Transverse colon (tissue), 4 donors: ENCODE measurements at places on chromosomes 12 and 14. TPM values are rescaled to one million over a fixed set of nuclear protein-coding genes. Genes with fewer than 3 reads are reported as not detected.
A peak's percentile ranks its signal among the peaks of the same experiment; 100 is the strongest.

DNA sequence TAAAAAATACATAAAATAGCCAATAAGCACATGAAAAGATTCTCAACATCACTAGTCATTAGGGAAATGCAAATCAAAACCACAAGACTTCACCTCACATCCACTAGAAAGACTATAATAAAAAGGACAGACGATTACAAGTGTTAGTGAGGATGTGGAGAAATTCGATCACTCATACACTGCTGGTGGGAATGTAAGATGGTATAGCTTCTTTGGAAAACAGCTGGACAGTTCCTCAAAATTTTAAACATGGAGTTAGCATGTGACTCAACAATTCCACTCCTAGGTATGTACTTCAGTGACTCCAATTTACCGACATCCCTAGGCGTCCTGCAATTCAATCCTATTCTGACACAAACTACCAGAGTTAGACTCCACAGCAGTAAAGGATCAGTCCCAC is 13.7 kb downstream of the TRIM9 start:
- DNase-seq, result no peak
- peak overlapping the region; percentile 72 for H3K27ac ChIP-seq
- H3K4me1 ChIP-seq, result peaks cover 6% of the 10 kb centered on the region

DBX2 gene
- not detected for total RNA-seq

VWF gene
- 51.3 TPM for total RNA-seq

DNA sequence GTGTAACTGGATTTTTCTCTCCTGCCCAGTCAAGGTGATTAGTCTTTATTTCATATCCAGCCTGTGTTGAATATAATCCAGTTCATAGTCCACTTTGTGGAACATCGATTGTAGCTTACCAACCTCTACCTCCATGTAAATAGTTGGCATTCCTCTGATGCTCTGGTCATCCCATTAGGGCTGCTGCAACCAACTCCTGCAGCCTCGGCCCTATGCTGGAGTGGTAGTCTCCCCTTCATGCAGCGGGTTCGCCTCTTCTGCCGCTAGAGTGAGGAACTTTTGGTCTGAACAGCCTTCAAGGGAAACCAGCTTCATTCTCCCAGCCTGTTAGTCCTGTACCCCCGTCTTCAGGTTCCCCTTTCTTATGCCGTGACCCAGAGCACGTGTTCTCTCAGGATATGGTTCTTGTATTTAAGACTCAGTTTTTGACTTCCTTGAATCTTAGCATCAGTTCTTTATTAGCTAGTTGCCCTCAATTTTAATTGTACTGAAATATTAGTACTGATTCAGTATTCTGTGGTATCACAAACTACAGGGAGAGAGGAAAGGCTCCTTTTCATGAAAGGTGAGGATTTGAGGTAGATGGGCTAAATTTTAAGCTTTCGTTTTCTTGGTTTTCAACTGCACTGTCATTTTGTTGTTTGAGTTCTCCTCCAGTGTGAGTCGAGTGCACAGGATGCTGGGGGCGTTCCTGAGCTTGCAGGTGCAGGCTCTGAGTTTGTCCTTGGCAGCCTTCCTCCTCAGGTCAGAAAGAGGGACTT is 33.2 kb downstream of the ZNF664 start:
- H3K4me1 ChIP-seq, result no peaks in the 10 kb centered on the region
- no peaks in the 10 kb centered on the region for H3K27me3 ChIP-seq
- no peak overlapping the region for H3K27ac ChIP-seq
- no peak for DNase-seq

GRCh38 chr12:24069532-24070395 is 120.3 kb upstream of the SOX5 start:
- H3K4me1 ChIP-seq, result peaks cover 10% of the 10 kb centered on the region
- H3K27me3 ChIP-seq, result no peaks in the 10 kb centered on the region
- H3K36me3 ChIP-seq, result no peaks in the 10 kb centered on the region
- DNase-seq, result peak; percentile 11

TAS2R19 gene
- 7.1 TPM for total RNA-seq

- DNase-seq, result peak; percentile 19
- no peak overlapping the region for H3K4me3 ChIP-seq
- H3K4me1 ChIP-seq, result no peaks in the 10 kb centered on the region
- H3K27me3 ChIP-seq, result no peaks in the 10 kb centered on the region
Measured at GRCh38 chr12:65649126-65649525, 175.2 kb upstream of the HMGA2 start.

DIO3 gene
- 1.4 TPM for total RNA-seq

DNA sequence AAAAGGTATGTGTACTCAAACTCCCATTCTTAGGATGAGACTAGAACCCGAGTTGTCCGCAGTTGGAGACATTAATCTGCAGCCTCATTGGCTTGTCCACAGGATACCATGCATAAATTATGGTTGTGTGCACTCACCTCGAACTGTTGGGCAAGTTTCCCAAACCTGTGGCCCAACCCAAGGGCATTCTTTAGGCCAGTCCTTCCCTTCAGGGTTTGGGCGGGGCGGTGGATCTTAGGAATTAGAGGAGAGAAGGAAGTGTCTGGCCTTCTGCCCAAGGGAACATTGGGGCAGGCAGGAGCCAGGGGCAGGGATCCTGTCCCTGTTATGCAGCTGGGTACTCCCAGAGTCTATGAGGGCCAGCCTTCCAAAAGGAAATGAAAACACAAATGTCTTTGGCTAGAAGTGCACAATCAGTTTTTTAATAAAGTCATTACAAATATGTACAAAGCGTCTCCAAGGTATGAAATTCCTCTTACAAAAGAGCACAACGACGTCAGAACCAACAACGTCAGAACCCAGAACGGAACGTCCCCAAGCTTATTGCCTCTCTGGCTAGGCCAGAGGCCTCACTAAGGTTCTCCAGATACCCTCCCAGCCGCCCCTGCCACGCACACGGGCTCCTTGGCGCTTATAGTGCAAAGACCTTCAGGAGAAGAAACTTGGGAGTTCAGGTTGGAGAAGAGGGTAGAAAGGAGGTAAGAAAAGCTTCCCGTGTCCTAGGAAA is 25.3 kb downstream of the HRK start:
- H3K27ac ChIP-seq, result peak overlapping the region; percentile 32
- no peak overlapping the region for H3K4me3 ChIP-seq
- H3K27me3 ChIP-seq, result peaks cover 17% of the 10 kb centered on the region
- no peaks in the 10 kb centered on the region for H3K4me1 ChIP-seq
- DNase-seq, result peak; percentile 85
- no peaks in the 10 kb centered on the region for H3K36me3 ChIP-seq

GRCh38 chr14:74892745-74893144 is 11.0 kb downstream of the DLST start:
- no peak for DNase-seq
- no peak overlapping the region for H3K4me3 ChIP-seq
- no peaks in the 10 kb centered on the region for H3K4me1 ChIP-seq
- H3K27me3 ChIP-seq, result no peaks in the 10 kb centered on the region

- H3K27ac ChIP-seq, result no peak overlapping the region
- H3K4me3 ChIP-seq, result no peak overlapping the region
- H3K4me1 ChIP-seq, result no peaks in the 10 kb centered on the region
- DNase-seq, result no peak
- no peaks in the 10 kb centered on the region for H3K27me3 ChIP-seq
- no peaks in the 10 kb centered on the region for H3K36me3 ChIP-seq
Measured at GRCh38 chr14:53331247-53331646, 178.1 kb upstream of the DDHD1 start.

SMCO2 gene
- not detected for total RNA-seq

DNA sequence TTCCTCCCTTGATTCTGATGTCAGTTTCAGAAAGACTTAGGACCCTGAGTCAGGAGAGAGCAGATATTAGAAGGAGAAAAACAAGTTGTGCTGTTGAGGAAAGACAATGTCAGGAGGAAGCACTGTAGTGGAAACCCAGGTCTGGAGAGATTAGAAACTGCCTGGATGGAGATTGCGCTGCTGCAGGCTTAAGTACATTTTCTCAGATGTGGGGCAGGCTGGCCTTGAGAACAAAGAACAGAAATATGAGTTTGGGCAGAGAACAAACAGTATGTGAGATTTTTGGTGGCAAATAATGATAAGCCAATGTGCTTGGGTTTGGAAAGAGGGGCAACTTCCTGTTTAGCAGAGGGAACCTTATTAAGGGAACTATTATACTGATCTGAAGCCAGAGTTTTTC is 74.3 kb upstream of the PRMT8 start:
- no peaks in the 10 kb centered on the region for H3K4me1 ChIP-seq
- no peaks in the 10 kb centered on the region for H3K36me3 ChIP-seq
- H3K27ac ChIP-seq, result no peak overlapping the region
- no peak for DNase-seq
- peaks cover 4% of the 10 kb centered on the region for H3K27me3 ChIP-seq
- H3K4me3 ChIP-seq, result no peak overlapping the region

GRCh38 chr14:86115972-86116371 is 586.0 kb downstream of the FLRT2 start:
- no peak overlapping the region for H3K27ac ChIP-seq
- H3K27me3 ChIP-seq, result no peaks in the 10 kb centered on the region
- no peaks in the 10 kb centered on the region for H3K4me1 ChIP-seq
- no peak for DNase-seq
- no peaks in the 10 kb centered on the region for H3K36me3 ChIP-seq

SGPP1 gene
- 21.9 TPM for total RNA-seq

- H3K27ac ChIP-seq, result no peak overlapping the region
- H3K4me3 ChIP-seq, result no peak overlapping the region
- H3K4me1 ChIP-seq, result peaks cover 3% of the 10 kb centered on the region
- no peaks in the 10 kb centered on the region for H3K27me3 ChIP-seq
Measured at GRCh38 chr14:61653507-61653906, 41.8 kb upstream of the HIF1A start.

DNA sequence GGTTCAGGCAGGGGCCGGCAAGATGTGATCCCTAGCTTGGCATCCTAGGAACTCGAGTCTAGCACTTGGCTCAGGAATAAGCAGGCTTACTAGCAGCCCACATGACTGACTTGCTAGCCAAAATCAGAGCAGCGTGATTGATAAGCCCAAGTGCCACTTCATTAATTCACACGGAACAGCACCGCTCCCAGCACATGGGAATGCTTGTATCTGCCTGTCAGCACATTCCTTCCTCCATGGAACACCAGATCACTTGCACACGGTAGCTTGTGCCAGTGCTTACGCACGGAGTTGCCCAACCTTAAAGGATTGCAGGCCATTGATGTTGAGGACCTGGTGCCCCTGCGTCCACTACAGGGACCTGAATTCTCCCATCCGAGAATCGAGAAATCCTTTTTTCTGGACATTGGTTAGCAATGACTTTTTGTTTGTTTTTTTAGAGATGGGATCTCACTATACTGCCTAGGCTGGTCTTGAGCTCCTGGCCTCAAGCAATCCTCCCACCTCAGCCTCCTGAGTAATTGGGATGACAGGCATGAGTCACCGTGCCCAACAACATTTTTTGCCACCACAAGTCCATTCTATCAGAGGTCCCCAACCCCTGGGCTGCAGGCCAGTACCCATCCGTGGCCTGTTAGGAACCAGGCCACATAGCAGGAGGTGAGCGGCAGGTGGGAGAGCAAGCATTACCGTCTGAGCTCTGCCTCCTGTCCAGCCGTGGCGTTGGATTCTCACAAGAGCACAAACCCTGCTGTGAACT is 30.6 kb upstream of the TSPAN9 start:
- peaks cover 3% of the 10 kb centered on the region for H3K27me3 ChIP-seq
- no peak for DNase-seq
- no peaks in the 10 kb centered on the region for H3K36me3 ChIP-seq

TRIM9 gene
- total RNA-seq, result 9.2 TPM

DNA sequence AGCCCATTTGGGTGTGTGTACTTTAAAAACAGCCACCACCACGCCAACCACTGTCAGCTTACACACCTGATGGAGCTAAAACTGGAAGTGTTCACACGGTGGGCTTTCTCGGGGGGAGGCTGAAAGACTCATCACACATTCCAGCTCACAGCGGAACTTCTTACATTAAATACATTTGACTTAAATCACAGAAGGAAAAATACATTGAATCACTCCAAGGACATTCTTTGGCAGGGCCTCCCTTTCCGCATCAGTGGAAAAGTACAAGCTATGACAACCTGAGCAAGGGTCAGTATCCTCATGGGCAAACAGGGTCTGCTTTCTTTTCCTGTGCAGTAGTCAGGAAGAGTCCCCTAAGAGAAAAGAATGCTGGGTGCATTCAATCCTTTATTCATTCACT is 31.0 kb upstream of the TC2N start:
- no peaks in the 10 kb centered on the region for H3K36me3 ChIP-seq
- H3K27ac ChIP-seq, result no peak overlapping the region
- DNase-seq, result no peak
- H3K4me1 ChIP-seq, result peaks cover 11% of the 10 kb centered on the region

GRCh38 chr12:24139035-24139434 is 189.6 kb upstream of the SOX5 start:
- H3K36me3 ChIP-seq, result no peaks in the 10 kb centered on the region
- no peak overlapping the region for H3K4me3 ChIP-seq
- no peaks in the 10 kb centered on the region for H3K27me3 ChIP-seq

AMDHD1 gene
- total RNA-seq, result 0.55 TPM

GRCh38 chr12:7188562-7189397 is 706 bp upstream of the PEX5 start:
- DNase-seq, result peak; percentile 83
- peaks cover 24% of the 10 kb centered on the region for H3K4me1 ChIP-seq
- no peaks in the 10 kb centered on the region for H3K27me3 ChIP-seq
- no peaks in the 10 kb centered on the region for H3K36me3 ChIP-seq
- H3K27ac ChIP-seq, result peak overlapping the region; percentile 84
- peak overlapping the region; percentile 84 for H3K4me3 ChIP-seq

GRCh38 chr12:32201976-32202375 is 95.3 kb downstream of the BICD1 start:
- H3K4me3 ChIP-seq, result no peak overlapping the region
- H3K36me3 ChIP-seq, result no peaks in the 10 kb centered on the region
- no peaks in the 10 kb centered on the region for H3K27me3 ChIP-seq
- no peak overlapping the region for H3K27ac ChIP-seq
- DNase-seq, result no peak
- no peaks in the 10 kb centered on the region for H3K4me1 ChIP-seq

ANKS1B gene
- total RNA-seq, result 3.5 TPM

IL23A gene
- total RNA-seq, result not detected

DNA sequence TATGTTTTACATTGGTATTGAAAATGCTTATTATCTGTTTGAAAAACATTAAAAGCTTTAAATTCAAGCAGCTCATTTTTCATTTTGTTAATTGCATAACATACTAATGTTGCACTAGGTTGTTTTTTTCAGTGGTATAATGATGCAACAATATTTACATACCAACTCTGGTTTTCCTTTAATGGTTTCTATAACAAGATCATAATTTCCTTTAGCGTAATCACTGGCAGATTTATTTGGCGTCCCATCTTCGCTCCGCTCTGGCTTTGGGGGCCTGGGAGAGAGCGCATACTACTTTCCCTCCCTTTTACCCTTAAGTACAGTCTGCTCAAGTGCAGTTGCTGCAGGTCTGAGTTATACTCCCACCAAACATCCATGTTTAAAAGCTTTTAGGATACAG is 574.1 kb downstream of the PRKD1 start:
- no peak overlapping the region for H3K27ac ChIP-seq
- H3K27me3 ChIP-seq, result no peaks in the 10 kb centered on the region
- H3K4me1 ChIP-seq, result no peaks in the 10 kb centered on the region
- no peaks in the 10 kb centered on the region for H3K36me3 ChIP-seq
- DNase-seq, result no peak
- H3K4me3 ChIP-seq, result no peak overlapping the region

GRCh38 chr12:14257734-14258574 is 107.5 kb upstream of the ATF7IP start:
- H3K4me3 ChIP-seq, result no peak overlapping the region
- H3K27ac ChIP-seq, result peak overlapping the region; percentile 81
- H3K36me3 ChIP-seq, result no peaks in the 10 kb centered on the region
- H3K4me1 ChIP-seq, result peaks cover 38% of the 10 kb centered on the region

KRT74 gene
- total RNA-seq, result not detected
